ENCODE measurements at places on chromosomes 6 and 20.

DNA sequence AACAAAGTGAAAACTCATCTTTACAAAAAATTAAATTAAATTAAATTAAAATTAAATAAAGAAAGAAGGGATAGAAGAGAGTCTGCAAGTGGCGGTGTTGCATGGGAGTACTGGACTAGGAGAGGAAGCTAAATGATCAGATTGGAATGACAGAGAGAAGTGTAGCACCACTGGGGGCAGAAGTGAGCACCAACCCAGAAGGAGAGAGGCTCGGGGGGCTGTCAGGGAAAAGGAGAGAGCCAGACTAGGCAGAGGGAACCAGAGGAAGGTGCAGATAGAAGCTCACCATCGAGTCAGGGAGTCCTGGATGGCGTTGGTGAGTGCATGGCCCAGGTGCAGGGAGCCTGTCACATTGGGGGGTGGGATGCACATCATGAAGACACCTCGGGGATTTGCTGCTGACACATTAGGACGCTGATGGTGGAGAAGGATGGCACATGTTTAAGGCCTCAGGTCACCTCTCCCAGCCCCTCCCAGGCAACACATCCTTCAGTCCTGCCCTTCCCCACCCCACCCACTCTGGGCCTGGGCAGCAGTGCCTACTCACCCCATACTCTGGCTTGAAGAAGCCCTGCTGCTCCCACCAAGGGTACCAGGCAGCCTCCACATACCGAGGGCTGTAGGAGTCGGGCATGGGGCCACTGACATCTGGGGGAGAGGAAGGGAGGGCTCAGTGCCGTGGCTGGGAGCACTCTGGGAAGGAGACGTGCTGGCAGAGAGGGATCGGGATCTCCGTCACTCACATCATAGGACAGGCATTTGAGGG lies 4.0 kb downstream of the VARS1 start:
- H3K4me3 ChIP-seq: no peak overlapping the region
- H3K27me3 ChIP-seq: no peaks in the 10 kb centered on the region
- peaks cover 15% of the 10 kb centered on the region for H3K36me3 ChIP-seq
- peaks cover 30% of the 10 kb centered on the region for H3K4me1 ChIP-seq
- no peak overlapping the region for H3K27ac ChIP-seq

GRCh38 chr6:107506145-107506544 lies 16.2 kb downstream of the SOBP start:
- DNase-seq: no peak
- no peaks in the 10 kb centered on the region for H3K4me1 ChIP-seq
- H3K4me3 ChIP-seq: no peak overlapping the region
- H3K27me3 ChIP-seq: peaks cover 12% of the 10 kb centered on the region

- H3K27me3 ChIP-seq: no peaks in the 10 kb centered on the region
- H3K4me1 ChIP-seq: no peaks in the 10 kb centered on the region
- no peak overlapping the region for H3K27ac ChIP-seq
- H3K36me3 ChIP-seq: no peaks in the 10 kb centered on the region
These were observed 183.5 kb upstream of the PCSK2 start for GRCh38 chr20:17043323-17043722.

GRCh38 chr6:56144538-56145324 lies 102.6 kb downstream of the COL21A1 start:
- no peaks in the 10 kb centered on the region for H3K4me1 ChIP-seq
- no peaks in the 10 kb centered on the region for H3K36me3 ChIP-seq
- no peak overlapping the region for H3K4me3 ChIP-seq
- H3K27me3 ChIP-seq: no peaks in the 10 kb centered on the region
- H3K27ac ChIP-seq: no peak overlapping the region

DNA sequence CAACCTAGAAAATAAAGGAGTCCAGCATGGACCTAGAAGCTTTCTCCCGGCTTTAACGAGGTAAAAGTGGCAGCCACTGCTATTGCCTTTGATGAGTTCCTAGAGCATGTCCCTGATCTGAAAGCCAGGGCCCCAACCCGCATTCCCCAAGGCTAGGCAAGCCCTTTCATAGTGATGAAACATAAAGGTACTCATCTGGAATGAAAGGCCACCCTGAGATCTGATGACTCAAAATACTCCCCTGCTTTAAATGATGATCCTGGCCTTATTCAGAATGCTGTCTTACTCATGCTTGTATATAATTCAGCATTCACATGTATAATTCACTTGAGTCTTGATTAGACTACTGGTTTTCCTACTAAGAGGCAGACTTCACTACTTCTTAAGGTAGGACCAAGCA lies 21.3 kb downstream of the TTPAL start:
- no peak overlapping the region for H3K4me3 ChIP-seq
- H3K27me3 ChIP-seq: no peaks in the 10 kb centered on the region
- H3K4me1 ChIP-seq: no peaks in the 10 kb centered on the region
- DNase-seq: no peak
- peaks cover 6% of the 10 kb centered on the region for H3K36me3 ChIP-seq

DNA sequence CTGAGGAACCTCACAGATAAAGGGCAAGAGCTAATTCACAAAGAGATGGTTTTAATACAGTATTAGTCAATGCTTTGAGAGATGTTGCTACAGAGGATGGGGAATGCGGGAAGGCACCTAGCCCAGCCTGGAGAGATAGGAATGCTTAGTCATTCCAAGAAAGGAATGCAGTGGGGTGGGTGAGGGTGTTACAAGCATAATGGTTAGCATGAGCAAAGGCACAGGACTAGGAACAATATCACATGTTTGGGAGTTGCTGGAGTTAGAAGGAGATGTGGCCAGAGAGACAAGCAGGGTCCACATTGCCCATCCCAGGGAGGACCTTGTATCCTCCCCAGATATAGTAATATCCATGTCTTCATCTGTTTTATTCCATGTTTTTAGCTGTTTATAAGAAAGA lies 107.0 kb upstream of the OGFRL1 start:
- H3K4me3 ChIP-seq: no peak overlapping the region
- no peak overlapping the region for H3K27ac ChIP-seq
- H3K27me3 ChIP-seq: no peaks in the 10 kb centered on the region
- no peaks in the 10 kb centered on the region for H3K36me3 ChIP-seq

Data from T-cell (primary cell).